ENCODE measurements at places on chromosomes 6 and 20. TPM values are rescaled to one million over a fixed set of nuclear protein-coding genes. Genes with fewer than 3 reads are reported as not detected.

DNA sequence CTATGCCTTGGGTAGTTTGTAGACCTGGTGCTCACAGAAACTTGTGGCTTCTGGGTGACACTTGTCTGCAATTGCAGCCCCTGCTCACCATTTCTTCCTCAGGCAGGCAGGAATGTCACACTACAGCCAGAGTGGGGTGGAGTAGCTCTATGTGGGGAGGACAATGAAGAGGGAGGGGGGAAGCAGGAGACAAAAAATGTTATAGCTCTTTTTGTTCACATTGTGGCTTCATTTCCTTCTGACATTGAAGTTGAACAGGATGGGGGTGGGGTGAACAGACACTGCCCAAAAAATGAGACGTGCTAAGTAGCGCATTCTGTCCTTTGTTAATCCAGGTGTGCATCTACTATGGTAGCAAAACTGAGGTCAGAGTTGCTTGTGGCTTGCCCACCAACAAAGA lies at the start of gene THEMIS:
Gene THEMIS, minus strand, starts transcription at position 124 of the 400 bp plus-strand sequence. CDS start 126 bp downstream, outside the sequence.
- DNase-seq = no peak

The SNX9 gene
- 47.0 TPM for total RNA-seq

DNA sequence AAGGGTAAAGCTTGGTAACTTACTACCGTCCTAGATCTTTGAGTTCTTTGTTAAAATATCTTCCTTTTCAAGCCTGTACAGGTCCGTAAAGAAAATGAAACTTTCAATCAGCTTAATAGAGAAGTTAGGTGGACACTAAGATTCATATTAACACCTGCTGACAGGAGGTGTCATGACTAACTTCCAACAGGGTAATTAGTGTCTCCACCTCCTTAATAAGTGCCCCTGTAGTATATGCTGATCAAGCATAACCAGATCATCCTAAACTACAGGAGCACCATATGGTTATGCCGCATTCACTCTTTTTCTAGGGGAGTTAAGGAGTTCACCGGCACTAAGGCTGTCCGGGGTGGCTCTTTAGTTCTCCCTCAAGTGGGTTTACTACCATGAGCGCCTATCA lies 23.9 kb upstream of the RALGAPA2 start:
- no peak for DNase-seq

The BEND3 gene
- 3.5 TPM for total RNA-seq

The OVOL2 gene
- not detected for total RNA-seq

Data from adrenal gland (tissue), 19 donors.